ENCODE measurements at places on chromosomes 7 and 10. TPM values are rescaled to one million over a fixed set of nuclear protein-coding genes. Genes with fewer than 3 reads are reported as not detected.
A peak's percentile ranks its signal among the peaks of the same experiment; 100 is the strongest.

Gene SCIN
- 10.9 TPM for polyA plus RNA-seq

Gene WNT2
- polyA plus RNA-seq: not detected

Gene CTBP2
- polyA plus RNA-seq: 5.6 TPM

Gene CYP2E1
- polyA plus RNA-seq: not detected

Gene GRID2IP
- not detected for polyA plus RNA-seq

Gene CDK1
- 204 TPM for polyA plus RNA-seq

Gene PRDX3
- 194 TPM for polyA plus RNA-seq

Gene PDGFA
- polyA plus RNA-seq: 2.6 TPM

Gene UCMA
- polyA plus RNA-seq: not detected

Gene NRF1
- 25.0 TPM for polyA plus RNA-seq

Gene CLDN3
- not detected for polyA plus RNA-seq

Gene ANKRD22
- not detected for polyA plus RNA-seq

GRCh38 chr7:150969475-150969874 is 8.6 kb downstream of the KCNH2 start:
- no peak for DNase-seq

DNA sequence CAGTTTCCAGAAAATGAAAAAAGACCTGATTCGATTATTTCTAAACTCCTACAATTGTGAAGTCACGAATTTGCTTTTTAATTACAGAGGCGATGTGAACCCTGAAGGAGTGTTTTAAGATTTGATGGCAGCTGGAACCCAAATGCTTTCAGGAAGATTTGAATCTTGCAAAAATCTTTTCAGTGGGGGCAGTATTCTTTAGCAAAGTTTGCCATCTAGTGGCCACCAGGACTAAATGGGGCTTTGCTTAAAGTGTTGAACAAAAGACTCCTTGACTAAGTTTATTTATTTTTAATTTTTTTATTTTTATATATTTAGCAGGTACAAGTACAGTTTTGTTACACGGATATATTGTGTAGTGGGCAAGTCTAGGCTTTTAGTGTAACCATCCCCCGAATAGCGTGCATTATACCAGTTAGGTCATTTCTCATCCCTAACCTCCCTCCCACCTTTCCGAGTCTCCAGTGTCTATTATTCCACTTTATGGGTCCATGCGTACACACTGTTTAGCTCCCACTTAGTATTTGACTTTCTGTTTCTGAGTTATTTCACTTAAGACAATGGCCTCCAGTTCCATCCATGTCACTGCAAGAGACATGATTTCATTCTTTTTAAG is 98.8 kb downstream of the CACNB2 start:
- DNase-seq: peak; percentile 16

- no peak for DNase-seq
Observed at GRCh38 chr7:158585721-158586498, 1.7 kb downstream of the PTPRN2 start.

- no peak for DNase-seq
Observed at GRCh38 chr7:14507617-14508016, 394.9 kb downstream of the DGKB start.

DNA sequence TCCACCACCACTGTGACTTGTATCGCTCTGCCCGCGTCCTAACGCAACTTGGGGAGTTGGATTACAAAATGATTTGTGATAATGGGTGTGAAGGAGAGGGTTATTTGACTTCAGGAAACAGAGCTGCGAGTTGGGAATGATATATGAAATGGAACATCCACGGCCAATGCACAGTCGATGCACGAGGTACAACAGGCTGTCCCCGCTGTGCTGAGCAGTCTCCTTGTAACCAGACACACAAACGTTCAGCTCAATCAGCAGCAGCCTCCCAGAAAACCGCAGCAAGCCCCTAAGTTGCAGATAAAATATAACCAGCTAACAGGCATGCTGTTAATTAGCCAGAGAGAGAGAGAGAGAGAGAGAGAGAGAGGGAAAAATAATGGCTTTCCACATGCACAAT is 332.7 kb upstream of the MGMT start:
- DNase-seq: no peak

DNA sequence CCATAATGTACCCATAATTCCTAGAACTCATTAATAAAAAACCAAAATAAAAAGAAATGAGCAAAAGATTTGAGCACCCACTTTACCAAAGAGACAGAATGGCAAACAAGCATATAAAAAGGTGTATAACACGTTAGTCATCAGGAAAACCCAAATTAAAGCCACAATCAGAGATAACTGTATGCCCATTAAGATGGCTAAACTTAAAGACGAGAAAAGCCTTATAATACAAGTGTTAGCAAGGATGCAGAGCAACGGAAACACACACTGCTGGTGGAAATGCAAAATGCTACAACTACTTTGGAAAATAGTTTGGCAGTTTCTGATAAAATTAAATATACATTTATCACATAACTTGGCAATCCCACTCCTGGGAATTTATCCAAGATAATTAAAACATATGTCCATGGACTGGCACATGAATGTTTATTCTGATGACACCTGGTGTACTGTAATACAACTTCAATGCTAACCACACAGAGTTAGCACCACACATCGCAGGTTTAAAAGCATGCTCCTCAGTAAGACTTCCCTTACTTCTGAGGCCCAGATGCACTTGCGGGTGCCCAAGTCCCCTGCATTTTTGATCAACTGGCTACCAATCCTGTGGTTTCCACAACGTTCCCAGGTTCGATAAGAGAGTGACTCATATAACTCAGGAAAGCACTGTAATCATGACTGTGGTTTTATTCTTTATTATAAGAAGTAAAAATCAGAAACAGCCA is 158.6 kb downstream of the SNX13 start:
- DNase-seq: no peak

GRCh38 chr7:141409801-141410329 is 141.3 kb upstream of the AGK start:
- no peak for DNase-seq

DNA sequence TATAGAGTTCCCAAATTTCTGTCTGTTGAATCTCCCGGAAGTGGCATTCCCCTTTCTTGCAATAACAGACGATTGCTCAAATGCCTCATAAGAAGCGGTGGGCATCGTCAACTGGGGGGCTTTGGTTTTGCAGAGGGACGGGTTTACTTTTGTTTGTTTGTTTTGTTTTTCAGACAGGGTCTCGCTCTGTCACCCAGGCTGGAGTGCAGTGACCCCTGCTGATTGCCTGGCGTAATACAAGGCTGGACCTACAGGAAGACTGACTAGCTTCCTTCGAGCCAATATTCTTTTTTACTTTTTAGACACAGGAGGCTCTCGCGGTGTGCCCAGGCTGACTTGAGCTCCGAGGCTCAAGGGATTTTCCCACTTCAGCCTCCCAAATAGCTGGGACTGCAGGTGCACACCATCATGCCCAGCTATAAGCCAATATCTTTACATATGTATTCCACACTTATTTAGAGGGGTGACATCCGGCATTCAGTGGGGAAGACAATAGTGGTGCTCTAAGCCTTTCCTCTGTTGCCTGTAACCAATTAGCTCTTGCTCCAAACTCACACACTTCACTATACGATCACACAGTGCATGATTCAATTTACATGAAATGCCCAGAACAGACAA is 58.1 kb downstream of the FHIP2A start:
- DNase-seq: peak; percentile 47

- no peak for DNase-seq
Observed at GRCh38 chr7:95391761-95392160, 4.4 kb downstream of the PON3 start.

DNA sequence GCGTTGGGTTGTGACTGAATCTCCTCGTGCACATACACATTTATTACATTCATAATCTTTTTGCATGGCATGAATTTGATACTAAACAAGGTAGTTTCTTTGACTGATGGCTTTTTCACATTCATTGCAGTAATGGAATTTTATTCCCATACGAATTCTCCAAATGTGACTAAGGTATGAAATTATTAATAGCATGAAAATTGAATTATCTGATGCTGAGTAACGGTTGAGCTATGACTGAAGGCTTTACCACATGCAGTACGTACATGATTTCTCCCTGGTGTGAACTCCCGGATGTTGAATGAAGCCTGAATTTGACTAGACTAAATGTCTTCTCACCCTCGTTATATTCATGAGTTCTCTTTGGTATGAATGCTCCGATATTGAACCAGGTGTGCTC is 104.4 kb upstream of the C1GALT1 start:
- no peak for DNase-seq

DNA sequence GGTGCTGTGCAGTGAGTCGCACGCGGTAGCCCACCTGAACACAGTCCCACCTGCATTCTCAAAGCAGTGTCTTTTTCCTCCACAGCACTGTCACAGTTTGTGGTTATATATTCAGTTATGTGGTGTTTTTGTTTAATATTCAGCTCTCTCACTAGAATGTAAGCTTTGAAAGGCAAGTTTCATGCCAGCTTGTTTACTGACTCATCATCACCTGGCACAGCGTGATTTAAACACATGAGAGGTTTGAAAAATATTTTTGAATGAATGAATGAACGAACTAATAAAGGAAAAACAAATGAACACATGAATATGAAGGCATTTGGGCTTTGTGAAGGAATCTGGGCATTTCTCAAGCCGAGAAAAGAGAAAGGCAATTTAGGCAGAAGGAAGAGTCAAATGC is 51.9 kb upstream of the TM9SF3 start:
- no peak for DNase-seq

GRCh38 chr10:62087329-62087728 is 181.3 kb downstream of the RTKN2 start:
- DNase-seq: no peak

DNA sequence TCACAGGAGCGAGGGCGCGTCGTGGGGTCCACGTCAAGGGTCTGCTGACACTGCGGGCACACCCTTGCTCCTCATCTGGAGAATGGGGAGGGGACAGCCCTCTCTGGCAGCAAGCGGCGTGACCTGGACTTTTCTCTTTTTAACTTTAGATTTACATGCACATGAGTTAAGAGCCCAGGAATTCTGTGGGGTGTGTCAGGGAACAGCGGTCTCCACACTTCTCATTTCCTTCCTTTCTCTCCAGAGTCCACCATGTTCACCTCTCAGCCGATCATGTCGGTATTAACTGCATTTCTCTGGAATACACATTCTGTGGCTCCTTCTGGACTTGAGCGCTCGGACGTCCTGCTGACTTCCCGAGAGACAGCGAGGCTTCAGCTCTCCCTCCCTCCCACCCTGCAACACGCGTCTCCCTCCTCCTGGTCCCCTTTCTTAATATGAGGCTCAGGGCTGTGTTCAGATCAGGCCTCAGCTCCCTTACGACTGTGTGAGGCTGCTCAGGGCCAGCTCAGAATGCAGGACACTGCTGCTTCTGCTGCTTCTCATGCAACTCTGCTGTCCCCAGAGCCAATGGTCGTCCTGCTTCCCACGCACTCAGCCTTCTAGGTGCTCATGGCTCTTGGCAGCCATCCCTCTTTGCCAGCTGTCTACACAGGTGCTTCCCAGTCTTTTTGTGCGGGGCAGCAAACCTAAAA is 261.3 kb downstream of the ELFN1 start:
- DNase-seq: no peak

- no peak for DNase-seq
Observed at GRCh38 chr10:110005719-110006118, 2.1 kb upstream of the ADD3 start.

DNA sequence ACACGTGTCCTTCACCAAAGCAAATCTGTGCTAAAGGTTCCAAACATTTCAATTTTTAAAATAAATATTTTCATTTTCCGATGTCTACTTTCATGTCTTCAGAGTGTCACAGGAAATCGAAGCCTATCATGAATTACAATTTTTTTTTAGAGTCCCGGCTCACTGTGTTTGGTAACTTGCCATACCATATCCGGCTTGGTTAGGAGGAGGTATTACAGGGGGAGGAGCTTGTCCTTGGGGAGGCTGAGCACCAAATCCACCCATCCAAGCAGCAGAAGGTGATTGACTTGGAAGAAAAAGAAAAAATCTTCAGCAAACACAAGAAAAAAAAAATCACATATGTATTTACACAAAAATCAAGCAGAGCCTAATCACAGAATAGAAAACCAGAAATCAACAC is 21.3 kb downstream of the TIAL1 start:
- DNase-seq: peak; percentile 16

DNA sequence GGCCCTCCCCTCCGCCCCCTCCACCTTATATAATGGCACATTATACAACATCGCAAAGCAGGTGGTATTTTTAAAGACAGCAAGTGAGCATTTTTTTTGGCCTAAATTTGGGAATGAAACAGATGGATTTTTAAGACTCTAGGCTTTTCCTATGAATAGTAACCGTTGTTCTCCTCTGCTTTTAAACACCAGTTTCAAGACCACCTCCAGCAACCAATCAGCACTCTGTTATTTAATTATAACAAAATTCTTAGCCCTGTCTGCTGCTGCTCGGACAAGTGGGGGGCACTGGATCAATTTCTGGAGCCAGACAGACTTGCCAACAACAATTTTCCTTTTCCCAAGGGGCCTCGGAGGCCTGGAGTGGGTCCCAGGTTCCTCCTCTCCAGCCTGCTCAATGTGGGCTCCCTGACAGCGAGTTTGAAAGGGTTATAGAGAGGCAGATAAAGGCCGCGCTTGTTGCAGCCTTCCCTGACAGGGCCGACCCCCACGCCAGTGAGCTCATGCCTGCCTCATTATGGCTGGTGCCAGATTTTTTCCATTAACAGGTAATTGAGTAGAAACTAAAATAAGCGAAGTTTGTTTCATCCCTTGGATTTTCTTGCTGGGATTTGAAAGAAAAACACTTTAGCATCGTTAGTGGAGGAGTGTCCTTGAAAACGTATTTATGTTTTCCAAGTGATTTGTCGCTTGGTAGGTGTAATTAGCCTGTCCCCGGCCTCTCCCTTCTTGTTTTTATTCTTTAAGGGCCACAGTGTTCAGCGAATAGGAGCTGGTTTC is 227.3 kb downstream of the TCF7L2 start:
- no peak for DNase-seq

All from K562 (cell line).